Uterine smooth muscle cell (primary cell): ENCODE measurements at places on chromosomes 16 and 17. TPM values are rescaled to one million over a fixed set of nuclear protein-coding genes. Genes with fewer than 3 reads are reported as not detected.

Gene SULT1A2
- under 0.01 TPM in 1 of 2 replicates, not detected in the other for total RNA-seq

Gene AOC3
- total RNA-seq = 0.11 and 0.12 TPM in 2 replicates

Gene EVPL
- 0.12 and 0.22 TPM in 2 replicates for total RNA-seq

Gene TRIM65
- 23.2 and 23.8 TPM in 2 replicates for total RNA-seq

Gene PRPSAP1
- 36.4 and 38.2 TPM in 2 replicates for total RNA-seq

Gene C16orf54
- total RNA-seq = not detected in 2 replicates

Gene TBX21
- 0.12 and 1.4 TPM in 2 replicates for total RNA-seq

Gene SMG6
- total RNA-seq = 34.7 and 51.0 TPM in 2 replicates

Gene TP53TG3F
- total RNA-seq = not detected in 2 replicates

Gene IKZF3
- not detected in 2 replicates for total RNA-seq

Gene TP53TG3
- not detected in 2 replicates for total RNA-seq

Gene CACNG5
- not detected in 2 replicates for total RNA-seq

Gene KIF2B
- total RNA-seq = not detected in 2 replicates

Gene NHERF2
- 12.1 and 17.7 TPM in 2 replicates for total RNA-seq

Gene INTS2
- 20.6 and 25.3 TPM in 2 replicates for total RNA-seq

Gene SMTNL2
- total RNA-seq = under 0.01 TPM in 1 of 2 replicates, not detected in the other

Gene HCRT
- total RNA-seq = not detected in 2 replicates

Gene CCL15
- total RNA-seq = not detected in 2 replicates

Gene JPH3
- total RNA-seq = not detected in 2 replicates

Gene EDC4
- total RNA-seq = 46.4 and 57.3 TPM in 2 replicates

Gene KCTD2
- 15.2 and 15.5 TPM in 2 replicates for total RNA-seq

Gene PRSS21
- 1.6 and 3.4 TPM in 2 replicates for total RNA-seq

Gene SEC14L1
- total RNA-seq = 22.9 and 27.7 TPM in 2 replicates

Gene NPB
- 0.22 and 0.25 TPM in 2 replicates for total RNA-seq

Gene COX10
- 12.5 and 16.5 TPM in 2 replicates for total RNA-seq
